NCI-H510A treated with DMSO at 0.1 percent for 48 hours (cell line): ENCODE measurements at places on chromosomes 3 and 15.

- no peak for DNase-seq
These were observed 87.4 kb downstream of the RAD18 start for GRCh38 chr3:8875836-8876235.

GRCh38 chr3:172467170-172467824 lies 19.0 kb upstream of the GHSR start:
- DNase-seq, result no peak

DNA sequence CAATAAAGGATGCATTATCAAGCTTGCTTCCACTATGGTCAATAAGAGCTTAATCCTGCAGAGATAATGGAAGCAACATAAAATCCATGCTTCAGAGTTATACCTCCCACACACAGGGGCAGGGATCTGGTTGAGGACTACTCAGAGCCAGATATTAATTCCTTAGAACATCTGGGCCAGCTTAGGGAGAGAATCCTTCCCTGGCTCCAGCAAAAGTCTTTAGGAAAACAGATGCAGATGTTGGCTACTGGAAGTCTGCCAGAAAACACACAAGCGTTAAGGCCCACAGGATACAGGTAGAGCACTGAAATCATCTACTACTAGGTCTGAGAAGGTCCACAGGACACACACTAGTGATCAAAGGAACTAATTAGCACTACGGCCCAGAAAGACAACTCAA lies 25.2 kb downstream of the TMEM202 start:
- no peak for DNase-seq

DNA sequence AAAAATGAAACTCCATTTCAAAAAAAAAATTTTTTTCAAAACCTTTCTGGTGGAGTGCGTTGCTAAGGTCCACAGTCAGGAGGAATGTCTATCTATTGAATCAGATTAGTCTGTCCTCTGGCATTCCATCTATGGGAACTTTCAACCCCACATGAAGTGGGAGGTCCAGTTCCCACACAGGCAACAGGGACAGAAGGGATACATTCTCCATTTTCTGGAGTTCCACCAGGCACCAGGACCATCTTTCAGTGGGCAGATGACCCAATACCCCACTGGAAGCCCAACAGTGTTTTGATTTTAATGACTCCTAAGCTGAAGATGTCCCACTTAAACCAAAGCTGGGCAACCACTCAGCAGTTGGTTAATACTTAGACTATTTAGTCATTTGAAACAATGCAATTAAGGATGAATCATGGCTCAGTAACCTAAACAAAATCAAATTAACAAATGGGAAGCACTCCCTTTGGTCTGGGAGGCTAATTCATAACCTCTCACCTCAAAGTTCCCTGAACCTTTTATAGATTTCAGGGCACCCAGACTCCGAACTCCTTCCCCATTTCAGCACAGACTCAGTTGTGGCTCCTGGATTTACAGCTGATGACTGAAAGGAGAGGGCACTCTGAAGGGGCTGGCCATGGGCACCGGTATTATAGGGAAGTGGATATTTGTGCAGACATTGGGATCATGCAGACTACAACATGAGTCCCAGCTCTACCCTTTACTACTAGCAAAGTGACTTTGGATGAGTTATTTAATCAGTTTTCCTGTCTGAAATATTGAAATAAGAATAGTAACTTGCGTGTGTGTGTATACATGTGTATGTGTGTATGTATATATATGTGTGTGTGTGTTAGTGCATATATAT lies 264.3 kb upstream of the LRTM1 start:
- no peak for DNase-seq

DNA sequence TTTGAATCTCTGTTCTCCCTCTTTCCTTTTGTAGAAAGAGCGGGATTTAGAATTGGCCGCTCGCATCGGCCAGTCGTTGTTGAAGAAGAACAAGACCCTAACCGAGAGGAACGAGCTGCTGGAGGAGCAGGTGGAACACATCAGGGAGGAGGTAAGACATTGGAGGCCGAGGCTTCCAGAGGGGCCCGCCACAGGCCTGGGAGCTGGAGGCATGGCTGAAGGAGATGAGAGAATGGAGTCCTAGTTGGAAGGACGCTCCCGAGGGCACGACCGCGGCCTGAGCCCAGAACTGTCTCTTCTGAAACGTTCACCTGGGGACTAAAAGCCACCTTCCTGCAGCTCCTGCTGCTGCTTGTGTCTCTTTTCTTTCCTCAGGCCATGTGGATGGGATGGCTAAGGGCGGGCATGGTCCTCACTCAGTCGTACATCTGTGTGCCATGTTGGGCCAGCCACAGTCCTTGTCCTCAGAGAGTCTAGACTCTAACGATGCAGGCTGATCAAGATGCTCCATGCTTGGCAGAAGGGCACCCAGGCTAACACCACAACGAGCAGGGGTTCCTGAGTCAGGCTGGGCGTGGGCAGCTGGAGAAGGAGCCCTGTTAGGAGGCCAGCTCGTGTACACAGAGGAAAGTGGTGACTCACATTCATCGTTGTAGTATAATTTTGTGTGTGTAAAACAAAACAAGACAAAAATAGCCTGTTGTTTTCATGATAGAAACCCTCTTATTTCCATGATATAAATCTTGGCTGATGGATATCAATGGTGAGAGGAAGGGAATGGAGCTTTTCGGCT lies 81.1 kb downstream of the CCK start:
- no peak for DNase-seq

DNA sequence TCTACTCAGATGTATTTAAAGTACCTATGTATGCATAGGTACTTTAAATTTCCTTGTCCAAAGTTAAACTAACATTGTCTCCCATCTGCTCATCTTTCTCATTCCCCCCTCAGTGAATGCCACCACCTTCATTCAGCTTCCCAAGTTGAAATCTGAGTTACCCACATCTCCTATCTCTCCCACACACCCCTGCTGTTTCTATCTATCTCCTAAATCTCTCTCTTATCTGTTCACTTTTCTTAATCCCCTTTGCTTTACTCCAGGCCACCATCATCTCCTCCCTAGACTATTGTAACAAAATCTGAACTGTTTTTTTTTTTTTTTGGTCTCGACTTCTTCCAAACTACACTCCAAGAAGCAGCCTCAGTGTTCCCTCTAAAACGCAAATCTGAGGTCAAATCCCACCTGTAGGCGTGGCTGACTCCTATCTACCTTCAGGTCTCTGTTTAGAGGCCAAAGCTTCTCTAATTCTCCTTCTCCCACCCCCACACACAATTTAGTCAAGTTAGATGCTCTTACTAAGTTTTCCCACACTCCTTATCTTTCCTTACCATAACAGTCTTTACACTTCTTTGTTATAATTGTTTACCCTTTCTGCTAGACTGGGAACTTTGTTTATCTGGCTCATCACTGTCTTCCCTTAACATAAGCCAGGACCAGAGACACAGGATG lies 3.5 kb upstream of the NEO1 start:
- DNase-seq, result no peak

GRCh38 chr15:62618846-62619504 lies 423.6 kb upstream of the TPM1 start:
- no peak for DNase-seq

- no peak for DNase-seq
These were observed 343.1 kb downstream of the LPP start for GRCh38 chr3:188497021-188497420.

DNA sequence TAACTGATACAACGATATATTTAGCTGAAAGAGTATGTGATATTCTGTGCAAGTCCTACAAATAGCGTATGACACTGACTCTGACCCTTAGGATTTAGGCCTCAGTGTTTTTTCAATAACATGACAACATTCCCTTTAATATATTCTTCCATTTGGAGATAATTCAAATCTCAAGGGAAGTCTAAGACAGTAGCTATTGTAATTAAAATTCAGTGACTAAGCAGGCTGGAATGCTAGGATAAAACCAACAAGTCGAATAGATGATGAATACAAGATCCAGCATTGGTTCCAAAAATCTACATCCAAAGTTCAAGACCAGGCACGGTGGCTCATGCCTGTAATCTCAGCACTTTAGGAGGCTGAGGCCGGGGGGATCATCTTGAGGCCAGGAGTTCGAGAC lies 56.2 kb downstream of the QTRT2 start:
- no peak for DNase-seq

DNA sequence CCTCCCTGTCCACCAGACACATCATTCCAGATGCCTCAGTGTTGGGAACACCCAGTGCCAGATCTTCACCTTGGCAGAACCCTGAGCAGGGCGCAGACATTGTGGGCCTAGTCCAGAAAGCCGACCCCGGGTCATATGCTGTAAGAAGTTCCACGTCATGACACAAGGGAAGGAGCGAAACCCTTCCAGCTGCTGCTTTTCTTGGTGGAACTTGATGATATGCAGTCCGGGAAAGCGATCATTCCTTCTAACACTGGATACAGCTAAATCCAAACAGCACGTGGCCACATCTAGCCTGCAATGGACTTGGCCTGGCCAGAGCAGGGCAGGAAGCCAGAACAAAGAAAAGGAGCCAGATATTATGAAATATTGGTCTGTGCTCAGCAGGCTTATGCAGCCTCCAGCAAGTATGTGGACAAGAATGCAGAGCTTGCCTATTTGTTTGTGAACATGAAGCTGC lies 22.0 kb downstream of the GASK1A start:
- DNase-seq, result no peak

DNA sequence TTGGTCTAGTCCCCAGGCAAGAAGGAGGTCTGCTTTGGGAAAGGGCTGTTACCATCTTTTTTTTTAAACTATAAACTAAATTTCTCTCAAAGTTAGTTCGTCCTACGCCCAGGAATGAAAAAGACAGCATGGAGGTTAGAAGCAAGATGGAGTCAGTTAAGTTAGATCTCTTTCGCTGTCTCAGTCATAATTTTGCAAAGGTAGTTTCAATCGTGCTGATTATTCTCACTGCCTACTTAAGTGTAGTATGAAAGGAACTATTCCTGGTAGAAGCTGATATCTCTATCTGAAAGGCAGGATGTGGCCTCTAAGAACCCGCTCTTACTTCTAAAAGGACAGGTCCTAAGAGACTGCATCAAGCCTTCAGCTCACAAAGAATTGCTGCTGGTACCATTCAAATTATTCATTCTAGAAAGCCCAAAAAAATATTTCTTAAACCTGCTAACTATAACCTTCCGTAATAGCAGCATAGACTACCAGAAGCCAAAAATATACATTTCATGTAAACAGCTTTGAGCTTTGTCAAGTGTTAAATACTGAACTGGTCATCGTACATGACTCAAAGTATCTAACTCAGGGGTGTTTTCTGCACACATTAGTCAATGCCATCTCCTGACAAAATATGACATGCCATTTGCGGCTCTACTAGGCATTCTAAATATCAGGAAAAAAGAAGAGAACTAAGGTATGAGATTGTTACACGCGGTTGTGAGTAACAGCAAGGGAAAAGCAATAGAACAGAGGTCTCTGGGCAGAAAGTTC lies 96.0 kb upstream of the CCDC80 start:
- no peak for DNase-seq

- DNase-seq, result no peak
These were observed 152.9 kb downstream of the XXYLT1 start for GRCh38 chr3:195117978-195118581.

DNA sequence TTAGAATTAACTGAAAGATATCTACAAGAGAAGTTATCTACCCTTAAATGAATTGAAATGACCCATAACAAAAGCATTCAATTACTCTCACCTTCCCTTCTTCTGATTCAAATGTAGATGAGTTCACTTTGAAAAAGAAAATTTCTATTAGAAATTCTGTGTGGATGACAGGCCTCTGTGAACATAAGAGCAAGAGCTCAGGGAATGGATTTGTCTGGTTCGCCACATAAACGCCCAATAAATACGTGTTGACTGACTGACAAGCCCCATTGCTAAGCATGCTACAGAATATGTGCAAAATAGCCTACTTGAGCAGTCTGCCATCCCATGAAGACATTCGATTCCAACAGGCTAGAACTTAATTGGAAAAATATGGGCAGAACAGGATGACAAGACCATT lies 315.9 kb downstream of the MECOM start:
- no peak for DNase-seq

- no peak for DNase-seq
These were observed 13.0 kb downstream of the TGM5 start for GRCh38 chr15:43253431-43254403.

- no peak for DNase-seq
These were observed 58.0 kb downstream of the ITPR1 start for GRCh38 chr3:4551051-4551711.

GRCh38 chr3:48202632-48203031 lies 14.4 kb upstream of the CDC25A start:
- no peak for DNase-seq

DNA sequence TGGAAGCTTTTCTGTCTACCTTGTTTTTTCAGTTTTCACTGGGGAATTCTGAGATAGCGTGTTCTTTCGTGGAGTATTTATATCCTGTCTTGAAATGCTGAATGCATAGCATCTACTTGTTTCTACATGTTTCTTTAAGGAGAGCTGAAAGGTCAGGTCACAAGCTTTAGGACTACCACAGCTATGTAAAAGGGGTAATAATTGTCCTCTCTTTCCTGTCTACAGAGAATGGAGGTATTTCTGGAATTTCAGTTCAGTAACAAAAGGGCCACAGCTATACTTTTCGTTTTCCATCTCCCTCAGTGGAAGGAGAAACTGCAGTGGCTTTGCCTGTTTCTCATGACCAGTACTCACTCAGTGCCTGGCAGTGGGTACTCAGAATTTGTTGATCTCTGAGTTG lies 4.7 kb downstream of the INAFM2 start:
- no peak for DNase-seq

- no peak for DNase-seq
These were observed 263.4 kb upstream of the WNT5A start for GRCh38 chr3:55750525-55750924.

DNA sequence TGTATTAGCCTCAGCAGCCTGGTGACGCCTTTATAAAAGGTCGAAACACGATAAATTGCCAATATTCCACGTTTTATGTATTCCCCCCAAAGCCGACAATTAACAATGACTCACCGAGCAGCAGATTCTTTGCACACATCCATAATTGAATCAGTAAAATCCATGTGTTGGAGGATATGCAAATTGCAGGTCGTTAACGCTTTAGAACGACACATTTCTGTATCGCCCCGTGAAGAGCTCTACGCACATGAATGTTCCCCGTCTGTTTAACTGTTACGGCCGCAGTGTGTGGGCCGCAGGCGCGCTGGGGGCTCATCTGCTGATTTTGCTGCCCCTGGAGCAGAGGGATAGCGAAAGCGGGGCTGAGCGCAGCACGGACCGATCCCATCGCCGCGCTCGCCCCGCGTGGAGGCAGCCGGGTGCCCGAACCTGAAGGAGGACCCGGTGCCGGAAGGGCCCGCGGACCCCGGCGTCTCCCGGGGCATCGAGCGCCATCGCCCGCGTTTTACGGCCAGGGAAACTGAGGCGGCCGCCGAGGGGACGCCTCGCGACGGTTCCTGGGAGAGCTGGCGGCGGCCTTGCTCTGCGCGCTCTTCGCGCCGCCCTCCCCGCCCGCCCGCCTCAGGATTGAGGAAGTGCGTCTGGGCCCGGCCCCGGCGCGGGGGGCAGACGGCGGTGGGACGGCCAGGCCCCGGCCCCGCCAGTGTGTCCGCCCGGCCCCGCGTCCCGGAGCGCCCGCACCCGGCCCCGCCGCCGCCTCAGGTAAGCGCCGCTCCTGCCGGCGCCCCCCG lies at the start of gene LRRK1:
TSS of gene LRRK1 (plus strand) at position 668 of the 791 bp plus-strand sequence. CDS start 5,276 bp downstream, outside the sequence.
- no peak for DNase-seq

DNA sequence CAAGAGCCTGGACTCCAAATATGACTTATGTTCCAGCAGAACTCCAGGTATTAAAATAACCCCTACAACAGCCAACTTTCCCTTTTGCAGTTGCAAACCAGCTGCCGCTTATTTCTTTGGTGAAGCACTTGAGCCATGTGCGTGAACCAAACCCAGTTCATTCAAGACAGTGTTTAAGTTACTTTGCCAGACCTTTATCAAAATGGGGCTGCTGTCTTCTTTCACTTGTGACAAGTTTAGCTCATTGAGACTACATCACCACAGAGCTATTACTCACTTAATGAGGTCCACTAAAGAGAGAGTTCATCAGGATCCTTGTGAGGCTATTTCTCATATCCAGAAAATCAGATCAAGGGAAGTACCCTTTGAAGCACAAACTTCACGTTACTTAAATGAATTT lies 2.4 kb upstream of the XRN1 start:
- no peak for DNase-seq
